ENCODE measurements at places on chromosomes 5 and 9.

GRCh38 chr5:159094745-159095144 is 5.0 kb downstream of the EBF1 start:
- no peak for DNase-seq

GRCh38 chr5:80191991-80192398 is 63.9 kb downstream of the SERINC5 start:
- DNase-seq = no peak

- DNase-seq = no peak
These were observed 69.8 kb upstream of the UBTD2 start for GRCh38 chr5:172353271-172353812.

DNA sequence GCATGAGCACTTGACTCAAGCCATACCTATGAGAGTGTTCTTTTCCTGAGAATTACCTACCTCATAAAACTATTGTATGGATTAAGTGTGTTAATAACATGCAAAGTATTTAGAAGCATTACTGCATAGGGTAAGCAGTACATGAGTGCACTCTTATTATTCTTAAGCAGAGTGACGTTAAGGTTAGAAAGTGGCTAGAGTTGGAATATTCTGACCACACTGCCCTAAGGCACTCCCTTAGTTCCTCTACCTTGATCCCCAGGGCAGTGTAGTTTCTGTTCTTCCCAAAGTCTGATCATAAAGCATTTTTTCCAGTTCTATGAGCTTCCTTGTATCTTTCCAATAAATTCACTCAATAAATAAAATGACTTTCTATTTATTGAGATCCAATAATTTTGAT is 189.2 kb downstream of the PCSK1 start:
- no peak for DNase-seq

- DNase-seq = no peak
These were observed 28.5 kb upstream of the UNC5A start for GRCh38 chr5:176781638-176782570.

- no peak for DNase-seq
These were observed 69.4 kb downstream of the TMC1 start for GRCh38 chr9:72590824-72591223.

GRCh38 chr5:116861666-116862065 is 287.0 kb upstream of the SEMA6A start:
- no peak for DNase-seq

GRCh38 chr5:80711216-80711615 is 56.4 kb upstream of the DHFR start:
- no peak for DNase-seq

DNA sequence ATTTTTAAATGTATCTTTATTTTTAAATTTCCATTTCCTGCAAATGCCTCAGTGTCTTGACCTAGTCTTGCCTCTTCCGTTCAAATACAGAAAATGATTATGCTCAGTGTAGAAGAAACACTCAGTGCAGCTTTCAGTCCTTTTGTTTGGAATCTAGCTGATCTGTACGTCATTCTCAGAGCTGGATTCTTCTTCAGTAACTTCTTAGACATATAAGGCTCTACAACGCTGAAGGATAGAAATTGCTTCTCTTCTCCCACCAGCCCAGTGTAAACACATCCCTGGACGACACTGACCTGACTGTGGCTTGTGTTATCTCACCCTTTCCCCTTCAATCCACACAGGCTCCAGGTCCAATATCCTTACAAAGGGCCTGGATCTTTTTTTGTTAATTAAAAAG is 3.2 kb upstream of the ALDH1B1 start:
- DNase-seq = no peak

GRCh38 chr5:36397901-36398536 is 96.3 kb upstream of the RANBP3L start:
- no peak for DNase-seq

GRCh38 chr9:82024908-82025307 is 36.3 kb downstream of the SPATA31D1 start:
- DNase-seq = no peak

GRCh38 chr9:91043056-91043810 is 241.6 kb downstream of the SYK start:
- no peak for DNase-seq

DNA sequence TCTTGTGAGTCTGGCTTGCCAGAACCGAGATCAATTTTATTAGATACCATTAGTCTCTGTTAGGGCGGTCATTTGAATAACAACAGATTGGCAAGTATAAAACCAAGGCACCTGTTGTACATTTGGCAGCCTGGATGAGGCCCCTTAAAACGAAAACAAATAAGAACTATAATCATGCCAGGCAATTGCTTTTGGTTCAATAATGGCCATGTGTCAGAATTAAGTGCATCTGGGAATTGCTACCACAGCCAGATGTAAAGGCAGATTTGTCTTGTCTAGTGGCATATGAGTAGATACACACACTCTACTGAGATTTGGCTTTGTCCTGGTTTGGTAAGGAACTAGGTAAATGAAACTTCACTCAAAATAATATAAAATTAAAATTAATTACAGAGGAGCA is 1046.2 kb upstream of the DMAC1 start:
- no peak for DNase-seq

DNA sequence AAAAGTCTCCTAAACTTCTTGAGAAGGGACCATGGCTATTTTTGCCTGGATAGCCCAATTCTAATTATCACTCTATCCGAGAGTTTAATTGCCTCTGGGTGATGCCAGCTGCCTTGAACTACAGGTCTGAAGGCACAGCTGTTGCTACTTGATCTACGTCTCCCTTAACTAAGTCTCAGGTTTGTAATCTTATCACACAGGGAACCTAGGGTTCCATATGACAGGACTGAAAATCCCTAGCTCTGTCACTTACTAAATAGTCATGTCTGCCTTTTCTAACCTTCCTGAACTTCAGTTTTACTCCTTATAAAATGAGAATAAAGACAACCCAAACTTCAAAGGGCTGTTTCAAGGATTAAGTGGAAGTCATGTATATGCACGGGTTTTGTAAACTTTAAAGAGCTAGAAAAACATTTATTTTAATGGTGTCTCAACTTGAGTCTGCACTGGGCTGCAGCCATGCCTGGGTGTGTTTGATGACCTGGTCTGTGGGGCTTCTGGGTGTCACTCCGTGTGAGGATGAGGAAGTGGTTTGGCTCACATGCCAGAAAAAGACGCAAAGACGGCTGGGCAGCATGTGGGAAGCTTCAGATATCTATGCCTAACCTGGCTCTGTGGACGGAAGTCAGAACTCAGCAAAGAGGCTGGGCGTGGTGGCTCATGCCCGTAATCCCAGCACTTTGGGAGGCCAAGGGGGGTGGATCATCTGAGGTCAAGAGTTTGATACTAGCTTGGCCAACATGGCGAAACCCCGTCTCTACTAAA is 129.3 kb upstream of the SLC44A1 start:
- DNase-seq = no peak

GRCh38 chr9:110047955-110048402 is 160.0 kb downstream of the C9orf152 start:
- no peak for DNase-seq

DNA sequence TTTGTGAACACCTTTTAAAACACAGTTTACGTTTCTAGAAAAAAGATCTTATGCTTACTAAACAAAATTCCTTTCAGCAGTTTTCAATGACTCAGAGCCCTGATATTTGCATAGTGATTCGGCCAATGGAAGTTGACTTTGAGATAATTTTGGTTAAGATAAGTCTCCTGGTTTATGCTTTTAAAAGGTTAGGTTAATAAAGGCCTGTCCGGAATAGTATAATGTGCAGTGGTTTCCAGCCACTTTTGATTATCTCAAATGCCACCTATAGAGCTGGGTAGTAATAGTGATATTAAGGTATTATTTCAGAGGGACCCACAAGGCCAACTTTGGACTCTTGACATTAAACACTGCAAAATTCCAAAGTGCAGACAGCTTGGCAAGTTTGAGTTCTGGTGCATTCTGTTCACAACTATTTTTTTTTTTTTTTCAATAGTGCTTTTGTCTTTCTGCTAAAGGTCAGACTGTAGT is 86.1 kb downstream of the F2RL2 start:
- no peak for DNase-seq

- no peak for DNase-seq
These were observed 59.1 kb downstream of the BARX1 start for GRCh38 chr9:93896093-93896492.

DNA sequence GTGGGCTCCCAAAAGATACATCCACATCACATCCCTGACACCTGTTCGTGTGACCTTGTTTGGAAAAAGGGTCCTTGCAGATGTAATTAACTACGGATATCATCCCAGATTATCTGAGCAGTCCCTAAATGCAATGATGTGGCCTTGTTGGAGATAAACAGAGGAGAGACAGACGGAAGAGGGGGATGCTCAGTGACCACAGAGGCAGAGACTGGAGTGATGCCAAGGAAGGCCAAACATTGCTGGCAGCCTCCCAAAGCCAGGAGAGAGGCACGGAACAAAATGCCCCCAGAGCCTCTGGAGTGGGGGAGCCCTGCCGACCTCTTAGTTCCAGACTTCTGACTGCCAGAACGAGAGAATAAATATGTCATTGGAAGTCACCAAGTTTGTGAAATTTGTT is 15.0 kb upstream of the VAV2 start:
- DNase-seq = no peak

GRCh38 chr9:20823051-20823450 is 139.0 kb downstream of the FOCAD start:
- DNase-seq = no peak

- DNase-seq = no peak
These were observed 679 bp downstream of the B4GALT1 start for GRCh38 chr9:33166231-33167083.

DNA sequence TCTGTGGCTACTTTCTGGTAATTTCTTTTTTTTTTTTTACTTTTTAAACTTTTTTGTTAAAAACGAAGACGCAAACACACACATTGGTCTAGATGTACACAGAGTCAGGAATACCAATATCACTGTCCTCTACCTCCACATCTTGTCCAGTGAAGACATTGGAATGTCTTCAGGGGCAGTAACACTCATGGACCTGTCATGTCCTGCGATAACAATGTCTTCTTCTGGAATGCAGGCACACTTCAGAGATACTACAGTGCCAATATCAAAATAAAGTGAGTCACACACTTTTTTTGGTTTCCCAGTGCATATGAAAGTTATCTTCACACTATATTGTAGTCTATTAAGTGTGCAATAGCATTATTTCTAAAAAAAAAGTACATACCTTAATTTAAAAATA is 175.9 kb downstream of the ARRDC3 start:
- no peak for DNase-seq

- DNase-seq = no peak
These were observed 297 bp downstream of the LCN8 start for GRCh38 chr9:136757751-136758140.

GRCh38 chr9:124320062-124320973 is 62.6 kb downstream of the NEK6 start:
- DNase-seq = peak; percentile 28

DNA sequence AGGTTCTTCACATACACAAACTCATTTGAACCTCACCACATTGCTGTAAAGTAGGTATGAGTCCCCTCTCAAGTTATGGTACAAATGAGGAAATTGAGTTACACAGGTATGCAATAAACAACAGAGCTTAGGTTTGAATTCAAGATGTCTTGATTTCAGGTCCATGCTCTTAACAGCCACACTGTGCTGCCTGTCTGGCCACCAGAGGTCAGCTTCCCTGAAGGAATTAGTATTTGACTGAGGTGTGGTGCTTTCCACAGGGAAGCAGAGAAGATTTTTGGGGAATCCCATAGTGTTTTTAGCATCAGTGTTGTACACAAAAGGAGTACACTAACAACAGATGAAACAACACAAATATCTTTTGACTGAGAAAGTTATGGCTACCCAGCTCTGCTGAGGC is 94.4 kb upstream of the ITGA1 start:
- no peak for DNase-seq

DNA sequence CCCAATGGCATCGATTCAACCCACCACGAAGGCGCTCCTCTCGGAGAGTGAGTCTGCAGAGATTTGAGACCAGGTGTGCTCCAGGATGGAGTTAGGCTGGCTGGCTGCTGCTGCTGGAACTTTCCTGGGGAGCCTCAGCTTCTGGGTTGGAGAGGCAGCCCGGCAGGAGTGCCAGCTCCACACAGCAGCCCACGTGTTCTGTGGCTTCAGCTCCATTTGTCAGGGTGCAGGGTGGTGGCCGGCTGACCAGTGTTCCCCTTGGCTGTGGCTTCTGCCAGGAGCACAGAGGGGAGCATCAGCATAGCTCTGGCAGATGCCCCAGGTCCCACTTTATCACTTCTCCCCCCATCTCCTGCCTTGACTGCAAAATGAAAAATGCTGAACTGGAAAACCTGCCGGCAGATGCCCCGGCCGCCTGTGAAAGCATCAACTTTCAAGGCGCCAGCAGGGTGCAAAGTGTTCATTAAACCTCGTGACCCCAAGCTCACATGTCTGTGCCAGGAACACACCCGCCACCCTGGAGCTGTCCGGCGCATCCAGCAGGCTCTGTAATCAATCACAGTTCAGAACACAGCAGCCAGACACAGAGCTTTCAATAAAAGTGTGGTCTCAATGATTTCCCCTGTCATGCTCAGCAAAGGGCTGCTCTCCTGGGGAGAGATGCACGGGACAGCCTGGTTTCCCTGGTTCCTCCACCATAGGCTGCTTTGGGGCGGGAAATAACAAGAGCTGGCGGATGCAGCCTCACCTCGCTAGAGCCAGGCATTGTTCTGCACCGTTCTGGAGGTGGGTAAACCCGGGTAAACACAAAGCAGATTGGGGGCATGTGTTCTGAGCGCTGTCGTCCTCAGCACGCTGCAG is 53.2 kb downstream of the TRIP13 start:
- no peak for DNase-seq

DNA sequence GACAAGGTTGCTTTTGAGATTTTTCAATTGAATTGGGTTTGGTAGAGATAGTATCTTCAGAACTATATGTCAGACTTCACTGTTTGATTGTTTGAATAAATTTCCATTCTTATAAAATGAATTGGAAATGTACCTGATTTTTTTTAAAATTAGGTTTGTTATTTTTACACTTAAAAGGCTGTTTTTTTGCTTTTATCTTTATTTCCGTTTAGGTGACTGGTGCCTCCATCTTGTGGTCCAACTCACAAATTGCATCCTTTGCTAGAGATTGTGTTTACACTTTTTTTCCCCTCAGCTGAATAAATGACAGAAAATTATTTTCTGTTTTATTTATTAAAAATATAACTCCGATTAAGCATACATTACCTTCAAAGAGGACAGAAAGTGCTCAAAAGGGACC is 15.6 kb downstream of the NDUFAF2 start:
- DNase-seq = no peak

- DNase-seq = no peak
These were observed 17.4 kb downstream of the CDH9 start for GRCh38 chr5:27020973-27021372.
